ENCODE measurements at places on chromosomes 12 and 14.

DNA sequence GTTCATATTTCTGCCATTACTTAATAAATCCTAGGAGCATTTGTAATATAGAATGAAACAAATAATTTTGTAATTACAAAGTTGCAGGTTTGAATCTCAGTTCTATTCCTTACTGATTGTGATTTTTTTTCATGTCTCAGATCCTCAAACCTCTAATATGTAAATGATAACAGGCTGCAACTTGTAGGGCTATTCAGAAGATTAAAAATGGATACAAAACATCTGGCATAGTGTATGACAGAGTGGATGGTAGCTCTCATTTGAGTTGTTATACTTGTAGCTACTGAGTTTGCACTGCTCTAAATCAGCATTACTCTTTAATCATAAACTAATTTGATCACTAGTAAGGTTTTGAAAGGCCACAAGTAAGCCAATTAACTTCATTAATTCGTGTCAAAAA, 406.3 kb upstream of the MGAT4C start:
- DNase-seq: no peak

DNA sequence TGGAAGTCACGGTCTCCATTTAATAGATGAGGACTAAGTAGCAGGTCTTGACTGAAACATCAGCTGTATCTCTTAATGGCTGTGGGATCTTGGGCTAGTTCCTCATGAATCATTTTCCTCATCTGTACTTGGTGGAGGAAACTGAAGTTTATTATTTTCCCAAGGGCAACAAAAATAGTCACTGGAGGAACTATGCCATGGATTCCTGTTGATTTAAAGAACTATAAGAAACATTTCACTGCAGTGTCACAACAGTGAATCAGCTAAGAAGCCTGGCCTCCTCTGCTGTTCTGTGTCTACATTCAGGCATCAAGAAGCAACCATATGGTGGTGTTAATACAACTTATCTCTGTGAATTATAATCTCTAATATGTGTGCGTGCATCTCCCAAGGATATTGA, 200.5 kb downstream of the STXBP6 start:
- DNase-seq: no peak

- DNase-seq: no peak
These were observed 56.6 kb downstream of the PAX9 start for GRCh38 chr14:36718216-36718615.

DNA sequence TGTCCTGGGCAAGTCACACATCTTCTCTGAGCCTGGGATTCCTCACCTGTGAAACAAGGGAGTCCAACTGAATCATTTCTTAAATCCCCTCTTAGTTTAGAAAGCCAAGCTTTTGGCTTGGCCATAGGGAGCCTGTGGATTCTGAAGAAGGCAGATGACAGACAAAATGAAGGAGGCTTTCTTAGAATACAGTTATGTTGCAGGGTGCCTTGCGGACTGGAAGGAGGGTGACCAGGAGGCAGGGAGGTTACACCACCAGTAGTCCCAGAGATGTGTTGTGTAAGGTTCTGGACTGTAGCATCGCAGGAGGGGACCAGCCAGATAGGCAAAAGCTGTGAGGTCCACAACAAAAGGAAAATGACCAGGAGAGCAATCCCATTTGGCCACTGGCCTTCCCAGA, 8.2 kb upstream of the ACVR1B start:
- no peak for DNase-seq

GRCh38 chr14:75231320-75231719, 47.3 kb upstream of the FOS start:
- DNase-seq: no peak

DNA sequence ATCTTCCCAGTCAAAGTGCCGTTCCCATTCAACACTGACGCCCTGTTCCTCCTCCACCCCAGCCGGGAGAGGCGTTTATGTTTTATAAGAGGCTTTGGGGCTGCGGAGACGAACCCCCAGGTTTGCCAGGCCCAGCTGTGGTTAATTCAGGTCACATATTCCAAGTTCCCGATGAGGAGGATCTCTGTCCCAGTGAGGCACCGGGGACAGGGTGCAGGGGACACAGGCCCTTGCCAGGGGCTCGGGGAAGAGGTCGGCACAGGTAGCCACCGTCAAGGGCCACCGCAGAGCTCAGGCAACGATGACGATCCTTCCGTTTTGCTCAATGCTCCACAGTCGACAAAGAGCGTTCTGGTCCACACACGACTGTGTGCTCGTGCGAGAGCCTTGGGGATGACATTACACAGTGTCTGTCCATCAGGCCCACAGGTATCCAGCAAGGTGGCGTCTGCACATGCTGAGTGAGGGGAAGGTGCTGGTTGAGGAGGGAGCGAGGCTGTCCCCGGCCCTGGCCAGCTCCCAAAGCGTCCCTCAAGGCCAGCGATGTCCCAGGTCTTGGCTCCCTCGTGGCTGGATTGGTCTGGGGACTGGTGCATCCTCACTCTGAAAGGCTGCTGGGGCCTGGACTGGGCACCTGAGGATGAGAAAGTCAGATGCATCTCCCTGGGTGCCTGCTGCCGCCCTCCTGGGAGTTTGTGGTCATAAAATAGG, 189.2 kb upstream of the C14orf180 start:
- DNase-seq: no peak

DNA sequence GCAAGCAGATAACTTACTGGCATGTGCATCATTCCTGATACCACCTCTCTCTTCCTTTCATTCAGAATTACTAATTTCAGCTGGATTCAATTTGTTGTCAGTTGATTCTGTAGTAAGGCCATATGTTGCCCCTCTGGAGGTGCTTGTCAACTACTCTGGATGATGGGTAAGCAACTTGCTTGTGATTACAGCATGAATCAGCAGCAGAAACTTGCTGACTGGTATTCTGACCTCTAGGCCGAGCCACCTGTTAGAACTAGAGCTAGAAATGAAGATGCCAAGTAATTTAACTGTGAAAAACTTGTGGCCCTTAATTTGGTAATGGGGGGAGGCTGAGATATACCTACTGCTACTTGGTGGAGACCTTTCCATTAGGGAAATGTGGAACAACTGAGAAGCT, 5.1 kb downstream of the RNF10 start:
- DNase-seq: no peak

- DNase-seq: no peak
These were observed at the start of gene CTSG for GRCh38 chr14:24576182-24576581. Gene CTSG, minus strand, starts transcription at chr14:24576250. Its CDS starts 27 bp downstream, at chr14:24576223.

All from CD4-positive, alpha-beta T cell treated with Interleukin-4 for 1 hour (primary cell).